ENCODE measurements at places on chromosomes 7 and 10.
A peak's percentile ranks its signal among the peaks of the same experiment; 100 is the strongest.

GRCh38 chr10:79283616-79284015 lies 63.7 kb upstream of the PPIF start:
- DNase-seq, result no peak

DNA sequence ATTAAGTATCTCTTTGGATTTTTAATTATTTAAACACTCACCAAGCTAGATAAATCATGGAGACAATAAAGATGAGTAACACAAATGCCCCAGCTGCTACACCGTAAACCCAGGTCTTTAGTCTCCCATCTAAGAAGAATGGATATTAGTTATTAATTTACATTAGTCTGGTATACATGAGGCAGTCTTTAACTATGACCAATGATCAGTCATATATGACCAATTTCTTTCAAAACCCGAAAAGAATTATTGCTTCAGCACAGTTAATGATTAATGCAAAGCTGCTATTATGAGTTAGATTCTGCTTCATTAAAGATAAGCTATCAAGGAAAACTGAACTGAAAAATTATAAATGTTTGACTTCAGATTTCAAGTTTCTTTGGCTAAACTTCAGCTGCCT lies 402.9 kb downstream of the PHF14 start:
- no peak for DNase-seq

DNA sequence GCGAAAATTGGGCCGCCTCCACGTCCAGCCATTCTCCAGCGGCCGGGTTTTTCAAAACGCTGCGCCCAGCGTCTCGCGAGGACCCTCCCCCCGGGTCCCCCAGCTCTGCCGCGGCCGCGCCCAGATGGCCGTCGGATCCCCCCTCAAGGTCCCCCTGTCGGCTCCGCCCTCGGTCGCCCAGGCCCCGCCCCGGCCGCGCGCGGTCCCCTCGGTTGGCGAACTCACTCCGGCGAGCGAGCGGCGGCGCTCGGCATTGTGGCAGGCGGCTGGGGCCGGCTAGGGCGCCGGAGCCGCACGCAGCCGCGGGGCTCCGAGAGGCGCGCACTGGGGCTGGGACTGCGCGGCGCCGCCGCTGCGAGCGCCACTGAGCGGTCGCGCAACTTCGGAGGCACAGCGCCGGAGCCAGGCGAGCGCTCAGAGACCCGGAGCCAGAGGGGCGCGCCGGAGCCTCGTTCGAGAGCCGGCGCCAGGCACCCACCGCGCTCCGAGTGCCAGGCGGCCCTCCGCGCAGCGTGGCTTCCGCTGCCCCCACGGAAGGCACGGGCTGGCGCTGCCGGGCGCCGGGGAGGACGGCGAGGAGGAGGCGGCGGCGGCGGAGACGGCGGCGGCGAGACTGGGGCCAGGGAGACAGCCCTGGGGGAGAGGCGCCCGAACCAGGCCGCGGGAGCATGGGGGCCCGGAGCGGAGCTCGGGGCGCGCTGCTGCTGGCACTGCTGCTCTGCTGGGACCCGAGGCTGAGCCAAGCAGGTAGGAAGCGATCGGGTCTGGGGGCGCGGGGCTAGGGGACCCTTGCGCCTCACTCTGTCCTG lies at the start of gene UNC5B:
Gene UNC5B, plus strand, starts transcription at position 253 of the 809 bp plus-strand sequence. Its CDS starts 416 bp downstream, at position 669.
- DNase-seq, result peak; percentile 79

DNA sequence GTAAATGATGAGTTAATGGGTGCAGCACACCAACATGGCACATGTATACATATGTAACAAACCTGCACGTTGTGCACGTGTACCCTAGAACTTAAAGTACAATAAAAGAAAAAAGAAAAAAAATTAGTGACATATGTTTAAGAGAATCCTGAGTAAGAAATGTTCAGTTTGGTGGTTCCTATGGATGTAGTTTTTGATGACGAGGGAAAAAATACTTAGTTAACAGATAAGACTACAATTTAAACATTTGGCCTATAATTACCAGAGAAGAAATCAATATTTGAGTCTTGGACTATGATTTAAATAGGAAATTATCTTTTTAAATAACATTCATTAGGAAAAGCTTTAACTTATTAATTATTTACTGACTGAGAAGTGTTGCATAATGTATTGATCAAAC lies 39.2 kb upstream of the SLC26A3 start:
- no peak for DNase-seq

- no peak for DNase-seq
Observed at GRCh38 chr7:14497390-14497789, 405.2 kb downstream of the DGKB start.

GRCh38 chr7:28395831-28396230 lies 16.5 kb upstream of the CREB5 start:
- DNase-seq, result no peak

DNA sequence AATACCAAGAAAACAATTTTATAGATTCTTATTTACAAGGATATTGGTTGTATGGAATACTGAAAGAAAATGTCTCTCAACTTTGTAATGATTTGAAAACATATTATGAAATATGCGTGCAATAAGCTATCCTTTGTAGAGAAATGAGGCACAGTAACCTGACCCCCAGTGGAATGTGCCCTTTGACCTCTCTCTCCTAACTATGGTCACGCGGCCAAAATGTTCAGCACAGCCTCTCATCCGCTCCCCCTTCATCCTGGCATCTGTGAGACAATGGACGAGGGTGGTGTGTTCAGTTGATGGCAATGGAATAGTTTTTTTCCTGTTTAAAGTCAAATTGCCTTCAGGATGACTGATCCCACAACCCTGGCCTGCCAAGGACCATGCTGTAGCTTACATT lies 13.3 kb downstream of the BEND7 start:
- DNase-seq, result no peak

GRCh38 chr10:122085423-122085911 lies 96.5 kb downstream of the TACC2 start:
- DNase-seq, result no peak

DNA sequence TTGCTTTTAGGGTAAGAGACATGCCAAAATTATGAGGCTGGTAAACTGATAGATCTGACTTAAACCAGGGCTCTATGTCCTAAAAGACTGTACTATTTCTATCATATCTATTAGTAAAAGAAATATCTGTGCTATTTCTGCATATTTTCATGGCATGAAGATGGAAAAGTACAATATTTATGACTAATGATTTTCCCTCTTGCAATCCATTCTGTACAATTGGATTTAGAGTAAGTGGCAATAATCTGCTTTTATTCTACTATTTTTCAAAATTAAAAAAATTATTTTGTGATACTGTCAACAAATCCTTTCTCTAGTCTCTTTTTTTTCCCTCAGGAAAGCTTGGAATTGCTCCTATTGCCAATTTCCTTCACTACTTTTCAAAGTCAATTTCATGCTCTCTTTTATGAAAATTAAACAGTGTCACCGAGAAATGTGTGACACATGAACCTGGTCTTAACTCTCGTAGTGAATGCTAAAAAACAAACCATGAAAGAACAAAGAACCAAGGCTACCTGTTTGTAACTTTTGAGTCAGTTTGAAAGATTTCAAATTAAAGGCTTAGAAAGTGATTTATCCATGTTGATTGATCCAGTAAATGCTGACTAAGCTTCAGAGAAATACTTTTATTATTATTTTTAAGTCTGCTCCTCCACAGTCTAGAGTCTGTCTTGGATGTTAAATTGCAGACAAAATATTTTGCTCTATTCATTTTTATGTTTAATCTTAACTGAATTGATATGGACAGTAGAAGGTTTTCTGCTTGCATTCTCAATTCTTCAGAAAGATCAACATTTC lies 262.7 kb upstream of the CHRM2 start:
- no peak for DNase-seq

GRCh38 chr7:133157045-133157444 lies 75.2 kb upstream of the CHCHD3 start:
- no peak for DNase-seq

DNA sequence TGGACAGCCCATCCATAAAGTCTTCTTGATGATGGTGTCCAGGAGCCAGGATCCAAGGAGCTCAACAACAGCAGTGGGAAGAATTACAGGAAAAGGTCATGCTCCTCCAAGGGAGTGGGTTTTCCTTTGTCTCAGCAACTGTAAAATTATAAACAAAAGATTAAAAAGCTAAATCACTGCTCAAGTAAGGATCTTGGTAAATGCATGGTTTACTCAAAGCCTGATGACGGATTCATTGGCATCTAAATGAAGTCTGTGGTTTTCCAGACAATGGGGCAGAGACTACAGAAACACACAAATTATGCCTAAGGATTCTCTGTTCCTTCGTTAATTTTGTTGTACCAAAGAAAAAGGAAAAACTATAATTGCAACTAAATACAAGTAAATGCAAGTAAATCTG lies 36.4 kb upstream of the DLX6 start:
- no peak for DNase-seq

GRCh38 chr7:73349763-73350162 lies 21.8 kb downstream of the FKBP6 start:
- DNase-seq, result no peak

DNA sequence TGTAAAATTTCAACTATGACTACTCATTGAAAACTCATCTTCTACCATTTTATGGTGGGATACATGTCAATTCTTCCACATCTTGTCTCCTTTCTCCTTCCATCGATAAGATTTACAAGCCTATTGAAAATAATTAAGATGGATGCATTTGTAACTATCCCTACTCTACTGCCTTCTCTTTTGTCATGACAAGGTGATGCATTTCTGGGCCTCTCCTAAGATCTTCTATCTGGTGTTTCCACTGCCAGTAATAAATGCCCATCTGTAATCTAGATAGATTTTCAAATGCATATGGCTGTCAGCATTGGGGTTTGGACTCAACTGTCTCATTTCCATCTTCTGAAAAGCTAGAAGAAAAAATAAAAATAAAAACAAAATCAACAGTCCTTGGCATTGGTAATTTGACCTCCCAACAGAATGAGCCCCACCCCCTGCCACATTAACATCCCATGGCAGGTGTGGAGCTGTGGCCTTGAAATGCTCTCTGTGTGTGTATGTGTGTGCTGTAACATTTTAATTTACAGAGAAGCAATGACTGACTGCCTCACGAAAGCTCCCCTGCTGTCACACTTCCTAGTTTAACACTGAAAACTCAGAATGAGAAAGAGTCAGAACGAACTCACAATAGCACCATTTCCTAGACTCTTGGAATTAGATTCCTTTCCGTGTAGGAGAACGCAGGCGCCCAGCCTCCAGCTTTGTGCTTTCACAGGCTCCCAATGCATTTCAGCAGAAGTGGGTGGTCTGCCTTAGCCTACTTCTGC lies 74.2 kb downstream of the RHOBTB1 start:
- DNase-seq, result no peak

DNA sequence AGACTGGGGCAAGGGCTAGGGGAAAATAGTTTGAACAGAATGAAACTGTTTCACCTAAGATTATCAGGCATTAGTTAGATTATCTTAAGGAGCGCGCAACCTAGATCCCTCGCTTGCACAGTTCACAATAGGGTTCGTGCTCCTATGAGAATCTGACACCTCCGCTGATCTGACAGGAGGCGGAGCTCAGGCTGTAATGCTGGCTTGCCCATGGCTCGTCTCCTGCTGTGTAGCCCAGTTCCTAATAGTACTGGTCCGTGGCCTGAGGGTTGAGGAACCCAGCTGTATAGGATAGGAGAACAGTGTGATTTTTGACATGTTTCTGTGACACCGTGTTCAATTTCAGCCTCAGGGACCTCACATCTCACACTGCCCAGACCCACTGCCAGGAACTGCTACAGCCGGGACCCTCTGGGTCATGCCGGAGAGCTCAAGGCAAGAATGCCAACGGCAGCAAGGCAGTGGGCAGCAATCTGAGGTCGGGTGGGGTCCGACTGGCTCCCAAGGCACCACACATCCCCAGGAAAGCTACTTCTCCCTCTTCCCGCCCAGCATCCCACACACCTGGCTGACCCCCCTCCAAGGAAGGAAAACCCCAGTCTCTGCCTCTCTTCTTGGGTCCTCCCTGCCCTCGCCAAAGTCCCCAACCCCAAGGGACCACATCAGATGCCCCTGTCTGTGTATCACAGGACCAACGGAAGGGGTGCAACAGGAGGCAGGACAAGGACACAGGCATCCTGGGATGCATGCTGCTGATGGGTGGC lies 31.7 kb downstream of the CAMK2B start:
- no peak for DNase-seq

GRCh38 chr7:27139334-27140125 lies 4.0 kb downstream of the HOXA5 start:
- no peak for DNase-seq

- DNase-seq, result no peak
Observed at GRCh38 chr10:107126512-107127065, 37.9 kb downstream of the SORCS1 start.

DNA sequence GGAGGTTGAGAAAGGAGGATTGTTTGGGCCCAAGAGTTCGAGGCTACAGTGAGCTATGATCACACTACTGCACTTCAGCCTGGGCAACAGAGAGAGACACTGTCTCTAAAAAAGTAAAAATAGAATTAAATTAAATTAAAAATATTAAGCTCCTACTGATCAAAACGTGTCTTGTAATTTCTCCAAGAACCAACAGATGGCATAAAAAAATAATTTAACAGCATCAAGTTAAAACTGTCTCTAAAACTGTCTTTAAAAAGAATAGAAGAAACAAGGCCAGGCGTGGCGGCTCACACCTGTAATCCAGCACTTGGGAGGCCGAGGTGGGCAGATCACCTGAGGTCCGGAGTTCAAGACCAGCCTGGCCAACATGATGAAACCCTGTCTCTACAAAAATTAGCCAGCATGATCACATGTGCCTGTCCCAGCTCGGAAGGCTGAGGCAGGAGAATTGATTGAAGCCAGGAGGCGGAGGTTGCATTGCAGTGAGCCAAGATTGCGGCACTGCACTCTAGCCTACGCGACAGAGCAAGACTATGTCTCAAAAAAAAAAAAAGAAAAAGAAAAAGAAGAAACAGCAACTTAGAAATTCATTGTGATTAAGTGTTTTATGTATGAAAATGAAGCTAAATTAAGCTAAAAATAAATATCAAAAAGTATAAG lies 24.5 kb downstream of the MTPAP start:
- DNase-seq, result no peak

DNA sequence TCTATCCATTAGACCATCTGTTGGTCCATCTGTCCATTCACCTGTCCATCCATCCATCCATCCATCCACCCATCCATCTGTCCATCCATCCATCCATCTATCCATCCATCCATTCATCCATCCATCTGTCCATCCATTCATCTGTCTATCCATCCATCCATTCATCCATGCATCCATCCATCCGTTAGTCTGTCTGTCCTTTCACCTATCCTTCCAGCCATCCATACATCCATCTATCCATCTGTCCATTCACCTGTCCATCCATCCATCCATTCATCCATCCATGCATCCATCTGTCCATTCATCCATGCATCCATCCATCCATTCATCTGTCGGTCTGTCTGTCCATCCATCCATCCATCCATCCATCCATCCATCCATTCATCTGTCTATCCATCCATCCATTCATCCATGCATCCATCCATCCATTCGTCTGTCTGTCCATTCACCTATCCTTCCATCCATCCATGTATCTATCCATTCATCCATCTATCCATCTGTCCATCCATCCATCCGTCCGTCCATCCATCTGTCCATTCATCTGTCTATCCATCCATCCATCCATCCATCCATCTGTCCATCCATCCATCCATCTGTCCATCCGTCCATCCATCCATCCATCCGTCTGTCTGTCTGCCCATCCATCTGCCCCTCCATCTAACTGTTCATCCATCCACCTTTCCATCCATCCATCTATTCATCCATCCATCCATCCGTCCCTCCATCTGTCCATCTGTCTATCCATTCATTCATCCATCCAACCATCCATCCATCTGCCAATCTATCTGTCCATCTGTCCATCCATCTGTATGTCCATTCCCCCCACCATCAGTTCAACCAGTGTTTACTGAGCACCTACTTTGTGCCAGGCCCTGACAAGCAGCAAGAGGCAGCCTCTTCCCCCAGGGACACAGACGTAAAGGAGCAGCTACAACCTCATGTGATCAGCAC lies 4.8 kb upstream of the LFNG start:
- no peak for DNase-seq

GRCh38 chr10:114042895-114043531 lies 653 bp upstream of the ADRB1 start:
- DNase-seq, result no peak

All from COR-L47 (cell line).